ENCODE measurements at places on chromosomes 2 and 18. TPM values are rescaled to one million over a fixed set of nuclear protein-coding genes. Genes with fewer than 3 reads are reported as not detected.

GRCh38 chr2:39701137-39701536, 35.4 kb downstream of the TMEM178A start:
- H3K4me1 ChIP-seq, result no peaks in the 10 kb centered on the region
- DNase-seq, result no peak
- no peak overlapping the region for H3K4me3 ChIP-seq
- no peak overlapping the region for H3K27ac ChIP-seq
- H3K27me3 ChIP-seq, result no peaks in the 10 kb centered on the region

- H3K4me3 ChIP-seq, result no peak overlapping the region
- H3K4me1 ChIP-seq, result no peaks in the 10 kb centered on the region
- no peaks in the 10 kb centered on the region for H3K27me3 ChIP-seq
- no peaks in the 10 kb centered on the region for H3K36me3 ChIP-seq
- no peak overlapping the region for H3K27ac ChIP-seq
- no peak for DNase-seq
These were observed 37.8 kb downstream of the NYAP2 start for GRCh38 chr2:225437319-225437718.

DNA sequence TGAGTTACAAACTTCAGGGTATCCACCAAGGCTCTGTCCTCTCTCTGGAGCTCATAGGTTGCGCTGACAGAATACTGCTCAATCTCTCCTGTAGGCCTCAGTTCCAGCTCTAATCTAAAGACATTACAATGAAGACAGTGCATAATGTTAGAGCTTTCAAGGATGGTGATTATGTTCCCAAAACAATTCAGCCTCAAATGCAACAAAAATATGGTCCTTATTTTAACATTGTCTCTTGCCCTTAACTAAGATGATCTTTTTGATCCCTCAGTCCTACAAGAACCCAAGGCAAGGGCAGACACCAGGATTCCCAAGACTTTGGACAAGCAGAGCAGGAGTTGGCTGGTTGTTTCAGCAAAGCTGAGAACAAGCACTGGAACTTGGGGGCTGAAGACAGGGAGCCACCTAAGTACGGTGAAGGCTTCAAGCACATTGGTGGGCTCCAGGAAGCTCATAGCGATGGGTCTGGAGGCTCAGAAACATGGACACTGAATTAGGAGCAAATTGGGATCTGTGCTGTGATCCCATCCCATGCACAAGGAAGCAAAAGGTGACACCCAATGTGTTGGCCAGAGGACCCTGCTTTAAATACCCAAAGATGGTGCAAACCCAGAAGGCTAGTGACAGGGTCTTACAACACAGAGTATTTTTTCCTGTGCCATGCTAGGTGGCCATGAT, 24.7 kb downstream of the APOB start:
- H3K27me3 ChIP-seq, result no peaks in the 10 kb centered on the region
- no peak overlapping the region for H3K4me3 ChIP-seq
- no peak overlapping the region for H3K27ac ChIP-seq
- no peaks in the 10 kb centered on the region for H3K4me1 ChIP-seq
- no peak for DNase-seq
- peaks cover 26% of the 10 kb centered on the region for H3K36me3 ChIP-seq

DNA sequence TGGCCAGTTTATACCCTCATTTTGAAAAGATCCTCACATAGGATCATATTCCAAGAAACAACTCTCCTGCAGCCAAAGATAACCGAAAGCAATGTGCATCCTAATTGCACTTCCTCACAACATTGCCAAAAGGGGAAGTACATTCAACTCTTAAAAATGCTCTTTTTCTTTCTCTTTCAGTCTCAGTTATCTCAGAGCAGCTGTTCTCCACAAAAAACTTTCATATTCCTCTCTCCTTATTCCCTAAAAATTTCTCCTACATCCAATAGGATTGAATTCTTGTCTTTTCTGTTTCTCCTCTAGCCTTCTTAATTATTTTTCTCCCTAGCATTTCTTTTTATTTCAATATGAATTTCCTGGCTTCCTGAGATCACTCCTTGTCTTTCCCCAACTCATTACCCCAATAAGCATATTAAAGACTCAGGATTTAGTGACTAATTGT, 7.4 kb upstream of the VRK2 start:
- H3K4me1 ChIP-seq, result peaks cover 21% of the 10 kb centered on the region
- H3K27ac ChIP-seq, result no peak overlapping the region
- no peaks in the 10 kb centered on the region for H3K27me3 ChIP-seq
- no peak overlapping the region for H3K4me3 ChIP-seq

DNA sequence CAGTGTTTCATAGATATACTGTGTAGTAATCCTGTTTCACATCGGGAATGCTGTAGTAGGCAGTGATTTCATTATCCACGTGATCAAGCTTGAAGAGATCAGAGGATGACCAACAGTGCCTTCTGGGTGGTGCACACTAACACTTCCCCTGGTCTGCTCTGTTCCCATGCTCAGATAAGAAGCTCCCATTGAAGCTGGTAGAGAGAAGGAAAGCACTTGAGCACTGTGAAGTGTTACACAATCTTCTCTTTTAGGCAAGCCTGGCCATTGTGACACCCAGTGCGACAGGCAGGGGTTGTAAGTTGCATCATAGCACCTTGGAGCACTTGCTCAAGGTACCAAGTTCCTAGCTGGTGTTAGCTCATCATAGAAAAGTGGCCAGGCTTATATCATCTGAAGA, 30.6 kb upstream of the GPD2 start:
- no peaks in the 10 kb centered on the region for H3K27me3 ChIP-seq
- H3K4me3 ChIP-seq, result no peak overlapping the region
- H3K27ac ChIP-seq, result no peak overlapping the region
- H3K36me3 ChIP-seq, result no peaks in the 10 kb centered on the region
- peaks cover 9% of the 10 kb centered on the region for H3K4me1 ChIP-seq

DNA sequence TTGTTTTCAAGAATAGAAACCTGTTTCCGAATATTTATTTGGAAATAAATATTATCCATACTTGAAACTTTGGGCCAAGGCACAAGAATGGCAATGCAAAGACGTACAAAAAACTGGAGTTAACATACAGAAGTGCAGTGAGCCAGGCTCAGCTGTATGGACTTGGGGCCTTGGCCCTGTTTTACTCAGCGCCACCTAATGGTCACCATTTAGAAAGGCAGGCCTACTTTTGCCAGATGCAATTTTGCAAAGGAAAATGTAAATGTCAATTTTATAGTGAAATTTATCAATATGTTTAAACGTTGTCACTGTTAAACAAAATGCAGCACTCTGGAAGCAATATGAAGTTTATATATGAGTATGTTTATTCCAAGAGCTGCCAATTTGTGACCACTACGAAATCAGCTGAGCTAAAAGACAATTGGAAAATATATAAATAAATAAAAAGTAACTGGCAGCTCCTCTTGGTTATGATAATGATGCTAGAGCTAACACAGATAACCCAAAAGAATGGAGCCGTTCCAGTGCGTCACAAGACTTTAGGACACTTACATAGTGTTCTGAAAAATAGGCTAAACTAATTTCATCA, 155.0 kb downstream of the ARHGAP15 start:
- no peaks in the 10 kb centered on the region for H3K4me1 ChIP-seq
- no peaks in the 10 kb centered on the region for H3K36me3 ChIP-seq
- DNase-seq, result no peak
- H3K27me3 ChIP-seq, result no peaks in the 10 kb centered on the region
- no peak overlapping the region for H3K27ac ChIP-seq
- no peak overlapping the region for H3K4me3 ChIP-seq

- H3K27me3 ChIP-seq, result no peaks in the 10 kb centered on the region
- H3K4me1 ChIP-seq, result no peaks in the 10 kb centered on the region
- no peak within 1 kb of the TSS for H3K4me3 ChIP-seq
These were observed at the start of gene FAM124B for GRCh38 chr2:224401641-224402342. Gene FAM124B, minus strand, starts transcription at chr2:224402107. Its CDS starts 339 bp downstream, at chr2:224401768.

DNA sequence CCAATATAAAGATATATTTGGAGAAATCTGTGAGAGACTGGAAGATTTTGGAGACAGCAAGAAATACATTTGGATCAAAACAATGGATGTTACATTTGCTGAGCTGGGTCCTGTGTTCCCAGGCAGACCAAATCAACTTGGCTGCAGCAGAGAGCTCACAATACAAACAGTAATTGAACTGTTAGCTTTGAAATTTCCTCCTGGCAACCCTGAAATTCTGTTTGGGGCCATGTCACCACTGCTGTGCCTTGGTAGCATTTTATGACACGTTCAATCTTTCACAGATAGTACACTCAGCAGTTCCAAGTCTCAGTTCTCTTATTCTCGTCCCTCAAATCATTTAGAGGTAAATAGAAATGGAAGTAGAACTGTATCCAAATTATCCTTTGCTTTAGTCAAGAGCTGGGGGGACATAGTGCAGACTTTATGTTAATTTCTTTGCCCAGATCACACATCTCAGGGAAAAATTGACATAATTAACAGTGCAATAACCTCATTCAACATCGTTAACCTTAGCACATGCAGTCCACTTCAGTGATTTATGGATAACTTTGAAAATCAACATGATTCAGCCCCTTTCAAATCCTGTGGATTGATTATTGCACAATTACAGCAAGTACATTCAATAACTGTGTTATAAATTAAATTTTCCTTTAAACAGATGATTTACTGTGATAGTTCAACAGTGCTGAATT, 277.4 kb upstream of the MC4R start:
- no peaks in the 10 kb centered on the region for H3K4me1 ChIP-seq
- H3K36me3 ChIP-seq, result no peaks in the 10 kb centered on the region
- DNase-seq, result no peak
- H3K4me3 ChIP-seq, result no peak overlapping the region

DNA sequence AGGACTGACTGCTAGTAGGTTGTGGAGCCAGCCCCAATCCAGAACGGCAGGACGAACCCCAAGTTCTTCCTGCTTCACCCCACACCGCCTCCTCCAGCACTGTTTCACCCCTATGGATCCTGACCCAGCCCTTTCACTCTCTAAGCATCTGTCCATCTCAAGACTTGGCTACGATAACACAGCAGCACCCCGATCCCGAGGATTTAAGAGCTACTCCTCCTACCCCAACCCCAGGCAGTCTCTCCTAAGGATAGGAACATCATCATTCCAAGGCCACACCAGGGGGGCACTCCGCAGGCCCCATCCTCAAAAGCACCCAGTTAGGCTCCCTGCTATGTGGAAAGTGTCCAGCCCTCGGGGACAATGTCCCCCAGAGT, 645 bp downstream of the KCTD18 start:
- no peaks in the 10 kb centered on the region for H3K27me3 ChIP-seq
- H3K4me1 ChIP-seq, result peaks cover 19% of the 10 kb centered on the region
- peak overlapping the region; percentile 80 for H3K27ac ChIP-seq
- no peak for DNase-seq
- no peaks in the 10 kb centered on the region for H3K36me3 ChIP-seq

DNA sequence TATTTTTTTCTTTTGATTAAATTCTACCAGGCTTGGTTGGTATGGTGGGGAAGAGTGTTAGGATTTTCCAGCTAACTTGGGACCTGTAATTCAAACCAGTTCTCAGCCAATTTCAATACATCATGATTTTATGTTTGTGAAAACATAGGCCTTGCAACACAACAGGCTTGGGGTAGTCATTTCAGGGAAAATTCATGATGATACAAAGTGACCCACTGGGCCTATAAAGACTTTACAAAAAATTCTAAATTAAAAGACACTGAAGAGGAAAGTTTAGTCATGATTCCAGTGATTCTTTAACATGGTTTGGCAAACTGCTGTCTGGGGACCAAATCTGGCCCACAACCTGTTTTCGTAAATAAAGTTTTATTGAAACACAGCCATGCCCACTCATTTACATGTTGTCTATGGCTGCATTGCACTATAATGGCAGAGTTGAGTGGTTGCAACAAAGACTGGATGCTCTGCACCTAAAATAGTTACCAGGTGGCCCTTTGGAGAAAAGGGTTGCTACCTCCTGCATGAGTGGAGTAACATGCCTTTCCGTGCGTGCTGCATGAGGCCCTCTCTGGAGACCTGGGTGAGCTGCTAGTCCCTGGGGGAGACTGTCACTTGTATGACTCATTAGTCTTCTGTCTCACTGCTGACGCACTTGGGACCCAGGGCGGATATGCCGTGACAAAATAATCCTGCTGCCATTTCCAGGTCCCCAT, 73.6 kb downstream of the NPAS2 start:
- no peaks in the 10 kb centered on the region for H3K27me3 ChIP-seq
- H3K4me3 ChIP-seq, result no peak overlapping the region
- DNase-seq, result peak; percentile 48
- no peak overlapping the region for H3K27ac ChIP-seq
- H3K4me1 ChIP-seq, result peaks cover 14% of the 10 kb centered on the region

DNA sequence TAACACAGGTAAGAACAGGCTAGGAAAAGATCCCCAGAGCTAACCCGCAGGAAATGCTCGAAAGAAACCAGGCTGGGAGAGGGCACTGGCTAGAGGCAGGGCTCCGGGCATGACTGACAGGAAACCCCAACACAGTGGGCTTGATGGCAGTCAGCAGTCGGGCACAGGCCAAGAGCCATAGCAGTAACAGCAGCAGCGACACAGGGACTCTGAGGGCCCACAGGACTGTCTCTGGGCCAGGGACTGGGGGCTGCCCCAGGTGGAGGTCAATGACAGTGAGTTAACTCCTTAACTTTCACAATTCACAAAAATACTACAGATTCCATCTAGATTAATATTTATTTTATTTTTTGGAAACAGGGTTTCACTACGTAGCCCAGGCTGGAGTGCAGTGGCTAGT, 37.3 kb upstream of the ASPRV1 start:
- H3K4me1 ChIP-seq, result no peaks in the 10 kb centered on the region
- H3K27me3 ChIP-seq, result no peaks in the 10 kb centered on the region
- no peak for DNase-seq
- no peaks in the 10 kb centered on the region for H3K36me3 ChIP-seq
- no peak overlapping the region for H3K27ac ChIP-seq

DNA sequence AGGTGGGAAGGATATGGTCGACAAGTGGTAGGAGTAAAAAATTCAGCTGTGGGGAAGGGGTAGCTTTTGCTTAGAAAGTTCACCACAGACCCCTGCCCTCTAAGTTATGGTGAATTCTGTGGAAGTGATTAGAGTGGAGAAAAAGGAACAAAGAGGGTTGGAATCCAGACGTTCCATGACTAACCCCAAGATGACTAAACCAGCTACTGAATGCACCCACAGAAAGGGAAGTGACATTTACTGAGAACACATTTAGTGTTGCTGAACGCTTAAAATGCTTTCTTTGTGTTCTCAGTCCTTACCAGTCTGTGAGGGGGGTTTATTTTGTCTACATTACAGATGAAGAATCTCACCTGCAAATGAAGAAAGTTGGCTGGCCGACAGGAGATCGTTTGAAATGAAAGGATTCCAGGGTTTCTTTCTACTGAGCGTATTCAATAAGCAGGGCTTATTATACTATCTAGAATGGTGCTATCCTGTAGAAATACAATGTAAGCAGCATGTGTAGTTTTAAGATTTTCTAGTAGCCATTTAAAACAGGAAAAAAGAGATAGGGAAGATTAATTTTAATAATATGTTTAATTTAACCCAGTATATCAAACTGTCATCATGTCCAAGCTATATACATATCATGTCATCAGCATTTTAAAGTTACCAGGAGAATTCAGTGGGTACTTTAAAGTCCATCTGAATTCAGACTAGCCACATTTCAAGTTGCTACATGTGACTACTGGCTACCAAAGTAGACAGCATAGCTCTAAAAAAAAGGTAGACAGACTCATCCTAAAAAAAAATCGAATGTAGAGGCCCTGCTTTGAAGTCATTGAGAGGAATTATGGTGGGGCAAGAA, 60.1 kb downstream of the LIMS1 start:
- DNase-seq, result no peak
- H3K4me3 ChIP-seq, result no peak overlapping the region
- no peaks in the 10 kb centered on the region for H3K27me3 ChIP-seq
- no peaks in the 10 kb centered on the region for H3K36me3 ChIP-seq

GRCh38 chr2:73285159-73285739, 971 bp upstream of the FBXO41 start:
- H3K36me3 ChIP-seq, result no peaks in the 10 kb centered on the region
- no peaks in the 10 kb centered on the region for H3K27me3 ChIP-seq
- H3K4me3 ChIP-seq, result peak overlapping the region; percentile 84
- peaks cover 5% of the 10 kb centered on the region for H3K4me1 ChIP-seq
- H3K27ac ChIP-seq, result no peak overlapping the region
- no peak for DNase-seq

TWIST2 gene
- total RNA-seq, result not detected

TUBA3D gene
- not detected for total RNA-seq

TRPM8 gene
- total RNA-seq, result not detected

TCF23 gene
- total RNA-seq, result not detected

PLGLB2 gene
- 0.77 TPM for total RNA-seq

KCNS3 gene
- 0.14 TPM for total RNA-seq

All from Caco-2 (cell line).